ENCODE measurements at places on chromosomes 6 and 20.

GRCh38 chr20:8507231-8507630 is 375.2 kb downstream of the PLCB1 start:
- no peak for DNase-seq

- peak; percentile 51 for DNase-seq
These were observed 97.5 kb downstream of the CDH26 start for GRCh38 chr20:60055740-60056139.

DNA sequence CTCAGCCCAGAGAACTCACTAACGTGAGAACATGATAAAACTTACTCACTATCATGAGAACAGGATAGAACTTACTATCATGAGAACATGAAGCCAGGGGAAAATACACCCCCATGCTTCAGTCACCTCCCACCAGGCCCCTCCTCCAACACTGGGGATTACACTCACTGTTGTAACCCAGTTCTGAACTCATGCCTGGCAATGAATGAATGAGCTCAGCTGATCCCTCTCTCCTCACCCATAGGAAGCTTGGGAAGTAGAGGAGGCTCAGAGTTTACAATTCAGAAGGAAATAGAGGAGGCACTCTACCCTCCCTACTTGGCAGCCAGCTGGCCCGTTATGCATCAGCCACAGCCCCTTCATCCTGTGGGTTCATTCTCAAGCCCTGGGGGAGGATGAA is 102.5 kb downstream of the EYA2 start:
- DNase-seq = no peak

GRCh38 chr6:37173493-37174195 is 3.7 kb downstream of the PIM1 start:
- DNase-seq = peak; percentile 75

DNA sequence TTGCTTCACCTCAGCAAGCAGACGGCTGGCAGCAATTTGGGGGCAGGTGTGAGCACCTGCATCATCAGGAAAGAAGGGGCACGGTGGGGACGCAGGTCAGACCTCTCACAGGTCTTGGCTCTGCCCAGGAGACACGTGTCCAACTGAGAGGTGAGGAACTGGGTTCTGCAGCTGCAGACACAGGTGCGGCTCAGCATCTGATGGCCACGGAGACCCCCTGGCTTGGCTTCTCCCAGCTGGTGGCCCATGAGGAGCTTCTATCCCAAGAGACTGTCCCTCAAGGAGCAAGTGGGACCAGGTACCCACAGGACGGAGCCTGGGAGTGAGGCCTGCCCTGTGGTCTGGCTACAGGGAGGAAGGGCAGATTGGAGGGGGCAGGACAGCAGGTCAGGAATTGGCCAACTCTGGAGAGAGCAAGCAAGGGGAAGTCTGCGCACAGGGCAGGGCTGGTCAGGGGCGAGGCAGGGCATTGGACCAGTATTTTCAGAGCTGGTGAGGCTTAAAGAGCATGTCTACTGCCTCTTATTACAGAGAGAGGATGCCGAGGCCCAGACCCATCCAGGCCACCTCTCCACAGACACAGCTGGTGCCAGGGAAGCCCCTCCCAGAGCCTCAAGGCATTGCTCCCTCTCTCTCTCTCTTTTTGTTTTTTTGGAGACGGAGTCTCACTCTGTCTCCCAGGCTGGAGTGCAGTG is 4.2 kb downstream of the STMN3 start:
- DNase-seq = no peak

- no peak for DNase-seq
These were observed 61.8 kb downstream of the LMBRD1 start for GRCh38 chr6:69735027-69735426.

DNA sequence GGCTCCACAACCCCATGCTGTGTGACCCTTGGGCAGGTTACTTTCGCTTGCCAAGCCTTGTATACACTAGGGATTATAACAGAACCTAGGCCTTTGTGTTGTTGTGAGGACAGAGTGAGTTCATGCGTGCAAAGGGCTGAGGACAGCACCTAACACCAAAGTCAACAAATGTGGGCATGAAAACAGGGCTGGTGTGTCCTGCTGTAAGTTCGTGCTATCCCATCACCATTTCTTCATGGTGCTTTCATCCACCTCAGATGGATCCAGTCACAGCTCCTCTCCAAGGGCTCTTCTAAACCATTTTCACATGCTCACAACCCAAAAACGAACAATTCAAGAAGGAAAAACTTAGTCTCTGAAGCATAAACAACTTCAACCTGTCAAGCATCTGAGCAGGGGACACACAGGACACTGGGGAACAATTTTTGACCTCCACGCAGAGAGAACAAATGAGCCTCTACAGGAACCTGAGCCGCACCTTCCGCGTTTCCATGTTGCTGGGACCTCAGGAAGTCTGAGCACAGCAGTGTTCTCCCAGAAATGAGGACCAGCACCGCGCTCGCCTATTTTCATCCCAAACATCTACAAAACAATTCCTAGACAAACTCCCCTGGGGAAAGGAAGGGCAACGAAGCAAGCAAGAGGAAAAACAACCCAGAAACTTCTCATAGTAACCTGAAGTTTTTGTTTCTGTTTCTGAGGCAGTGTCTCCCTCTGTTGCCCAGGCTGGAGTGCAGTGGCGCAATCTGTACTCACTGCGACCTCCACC is 3.1 kb downstream of the LRP11 start:
- no peak for DNase-seq

DNA sequence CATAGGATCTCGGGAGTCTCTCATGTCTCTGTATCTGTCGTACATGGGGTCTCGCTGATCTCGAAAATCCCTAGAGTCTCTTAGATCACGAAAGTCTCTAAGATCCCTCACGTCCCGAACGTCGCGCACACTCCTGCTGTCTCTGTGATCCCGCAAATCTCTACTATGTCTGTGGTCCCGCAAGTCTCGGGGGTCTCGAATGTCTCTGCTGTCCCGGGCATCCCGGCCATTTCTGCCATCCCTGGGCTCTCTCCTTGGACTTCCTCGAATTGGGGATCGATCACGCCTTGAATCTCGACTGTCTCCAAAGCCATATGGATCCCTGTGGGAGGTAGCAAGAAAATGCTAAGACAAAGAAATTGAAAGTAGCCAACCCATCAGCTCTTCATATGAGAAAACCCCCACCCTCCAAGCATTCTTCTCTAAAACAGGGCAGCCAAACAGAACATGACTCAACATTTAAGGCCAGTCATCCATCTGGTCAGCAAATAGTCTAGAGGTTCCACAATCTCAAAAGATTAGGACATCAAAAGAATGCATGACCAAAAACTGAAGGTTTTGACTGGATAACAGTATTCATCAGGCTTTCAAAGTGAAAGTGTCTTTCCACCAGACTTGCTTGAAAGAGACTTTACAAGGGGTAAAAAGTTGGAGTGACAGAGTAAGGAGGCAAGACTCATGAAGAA is 19.4 kb downstream of the NCOA5 start:
- DNase-seq = no peak

DNA sequence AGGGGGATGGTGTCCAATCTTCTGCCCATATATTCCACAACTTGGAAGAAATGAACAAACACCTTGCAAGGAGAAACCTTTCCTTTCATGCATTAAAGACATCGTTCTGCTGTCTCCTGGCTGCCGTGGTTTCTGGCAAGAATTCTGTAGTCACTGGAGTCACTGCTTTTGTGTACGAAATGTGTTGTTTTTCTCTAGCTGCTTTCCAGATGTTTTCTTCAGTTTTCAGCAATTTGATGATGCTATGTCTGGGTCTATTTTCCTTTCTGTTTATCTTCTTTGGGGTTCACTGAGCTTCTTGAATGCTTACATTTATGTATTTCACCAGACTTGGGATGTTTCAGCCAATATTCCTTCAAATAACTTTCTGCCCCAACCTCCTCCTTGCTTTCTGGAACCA is 40.6 kb upstream of the SLCO4A1 start:
- no peak for DNase-seq

DNA sequence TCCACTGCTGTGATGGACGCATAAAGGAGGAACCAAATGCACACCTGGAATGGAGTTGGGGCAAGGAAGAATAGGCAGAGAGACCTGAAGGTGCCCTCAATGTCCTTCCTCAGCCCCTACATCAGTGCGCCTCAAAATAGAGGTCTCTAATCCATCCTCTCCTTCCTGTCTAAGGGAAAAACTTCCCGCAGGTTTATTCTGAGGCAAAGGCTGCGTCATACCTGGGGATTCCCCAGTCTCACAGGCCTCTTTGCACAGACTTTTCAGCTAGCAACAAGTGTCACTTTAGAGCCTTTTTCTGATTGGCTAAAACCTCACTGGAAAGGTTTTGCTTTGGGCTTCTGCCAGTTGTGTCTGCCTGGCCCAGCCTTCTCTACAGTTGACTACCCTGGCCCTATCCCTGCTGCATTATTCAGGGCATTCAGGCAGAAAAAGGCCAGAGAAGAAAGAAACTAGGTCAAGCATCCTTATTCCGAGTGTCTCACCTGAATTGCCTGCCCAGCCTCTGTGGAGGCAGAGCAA is 1.8 kb upstream of the HLA-DQB1 start:
- peak; percentile 61 for DNase-seq

- DNase-seq = no peak
These were observed 114.9 kb upstream of the PTPN1 start for GRCh38 chr20:50395251-50395729.

DNA sequence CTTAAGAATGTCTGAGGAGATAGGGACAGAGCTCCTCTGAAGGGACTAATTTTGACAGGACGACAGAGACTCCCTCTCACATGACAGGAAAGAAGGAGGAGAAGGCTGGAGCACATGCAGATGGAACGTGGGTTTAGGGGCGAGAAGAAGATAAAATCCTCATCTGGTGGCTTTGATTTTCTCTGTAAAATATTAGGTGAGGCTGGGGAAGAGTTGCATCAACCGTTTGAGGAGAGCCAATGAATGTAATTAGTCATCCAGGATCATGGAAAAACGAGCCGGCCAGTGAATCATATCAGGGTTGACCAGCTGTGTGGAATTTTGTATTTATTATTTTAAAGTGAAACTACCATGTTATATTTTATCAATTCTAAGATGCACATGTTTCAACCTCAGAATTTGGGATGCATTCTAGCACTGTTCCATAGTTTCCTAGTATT is 46.9 kb upstream of the ADGRF4 start:
- DNase-seq = no peak

DNA sequence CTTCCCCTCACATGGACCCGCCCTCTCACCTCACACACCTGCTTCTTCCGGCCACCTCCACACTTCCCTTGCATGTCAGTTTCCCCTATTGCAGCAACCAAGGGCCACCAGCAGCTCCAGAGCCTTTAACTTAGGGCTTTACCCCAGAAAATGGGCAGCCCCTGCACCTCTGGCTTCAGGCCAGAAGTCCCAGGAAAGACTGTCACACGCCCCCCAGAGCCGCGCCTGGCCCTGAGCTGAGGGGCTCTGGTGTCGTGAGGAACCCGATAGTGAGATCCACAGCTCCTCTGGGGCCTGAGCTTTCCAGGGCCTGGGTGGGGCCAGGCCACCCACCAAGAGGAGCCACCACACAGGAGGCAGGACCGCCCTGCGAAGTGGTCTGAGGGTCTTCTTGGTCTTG is 182.4 kb downstream of the DLL1 start:
- DNase-seq = peak; percentile 17

- DNase-seq = no peak
These were observed 718.9 kb downstream of the EPHA7 start for GRCh38 chr6:92700411-92700810.

- DNase-seq = no peak
These were observed 115.6 kb upstream of the HCRTR2 start for GRCh38 chr6:55058682-55059081.

GRCh38 chr6:4740032-4740431 is 36.2 kb upstream of the CDYL start:
- DNase-seq = no peak

DNA sequence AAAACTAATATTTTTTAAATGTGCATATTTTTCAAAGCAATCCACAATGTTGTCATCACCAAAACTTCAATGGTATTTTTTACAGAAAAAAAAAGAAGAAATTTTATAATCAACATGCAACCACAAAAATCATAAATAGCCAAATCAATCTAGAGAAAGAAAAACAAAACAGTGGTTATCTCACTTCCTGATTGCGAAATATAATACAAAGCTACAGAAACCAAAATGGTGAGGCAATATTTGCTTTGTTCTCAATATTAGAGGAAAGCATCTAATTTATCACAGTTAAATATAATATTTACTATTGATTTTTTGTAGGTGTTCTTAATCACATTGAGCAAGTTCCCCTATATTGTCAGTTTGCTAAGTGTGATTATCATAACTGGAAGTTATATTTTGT is 720.7 kb upstream of the ADGRB3 start:
- no peak for DNase-seq

- no peak for DNase-seq
These were observed 97.2 kb downstream of the HFE start for GRCh38 chr6:26184367-26184891.

GRCh38 chr6:148200781-148201180 is 141.9 kb upstream of the SASH1 start:
- no peak for DNase-seq

DNA sequence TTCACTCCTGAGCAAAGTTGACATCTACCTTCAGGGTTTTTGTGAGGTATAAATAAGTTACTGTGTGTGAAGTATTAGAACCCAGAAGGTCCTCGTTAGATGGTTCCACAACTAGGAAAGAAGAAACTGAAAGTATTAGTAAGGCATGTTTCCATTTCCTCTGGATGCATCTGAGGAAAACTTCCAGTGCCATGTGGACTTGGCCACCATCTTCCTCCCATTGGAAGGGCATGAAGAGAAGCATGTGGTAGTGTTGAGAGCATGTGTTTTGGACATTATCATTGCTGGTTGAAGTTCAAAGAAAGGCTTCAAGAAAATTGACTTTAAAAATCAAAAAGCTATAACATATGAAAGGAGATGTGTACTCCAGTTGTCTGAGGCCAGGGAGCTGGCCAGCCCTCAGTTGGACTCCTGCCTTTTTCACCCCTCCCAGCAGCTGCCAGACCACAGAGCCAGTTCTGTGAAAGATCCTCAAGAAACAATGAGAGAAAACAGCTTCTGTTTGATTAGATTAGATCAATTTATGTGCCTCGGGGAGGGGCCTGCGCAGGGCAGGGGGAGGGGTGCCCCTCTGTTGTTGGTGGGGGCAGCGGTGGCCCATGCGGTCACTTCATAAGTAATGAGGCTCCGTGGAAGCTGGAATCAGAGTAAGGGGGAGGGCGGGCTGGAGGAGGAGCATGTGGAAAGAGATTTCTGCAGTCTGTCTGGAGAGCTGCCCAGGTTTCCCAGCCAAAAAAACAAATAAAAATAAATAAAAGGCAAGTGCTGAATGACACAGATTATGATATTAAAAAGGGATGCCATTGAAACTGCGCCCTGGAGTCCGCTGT is 154.0 kb downstream of the JARID2 start:
- no peak for DNase-seq

DNA sequence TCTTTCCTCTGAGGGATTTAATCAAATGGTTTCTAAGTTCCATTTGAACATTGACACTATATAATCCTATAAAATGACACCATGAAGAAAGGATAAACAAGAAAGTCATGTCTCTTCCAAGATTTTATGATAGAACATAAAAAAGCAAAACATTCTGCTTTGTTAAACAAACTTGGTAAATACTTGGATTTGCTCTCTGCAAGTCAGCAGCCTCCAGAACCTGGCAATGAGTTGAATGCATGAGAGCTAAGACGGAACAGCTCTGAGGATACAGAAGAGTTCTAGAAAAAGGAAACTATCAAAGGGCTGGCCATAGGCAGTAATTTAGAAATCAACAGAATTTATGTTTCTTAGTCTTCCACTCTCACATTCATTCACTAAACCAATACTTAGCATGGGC is 656.0 kb upstream of the ID4 start:
- no peak for DNase-seq

- peak; percentile 87 for DNase-seq
These were observed at the start of gene MICB for GRCh38 chr6:31497531-31498476. TSS of gene MICB (plus strand) at chr6:31498145. CDS start at chr6:31498194, 49 bp downstream.

GRCh38 chr6:106473812-106474211 is 113.3 kb downstream of the CRYBG1 start:
- DNase-seq = no peak

- no peak for DNase-seq
These were observed 32.9 kb downstream of the FOXF2 start for GRCh38 chr6:1422290-1422689.

Measured in activated T-cell treated with anti-CD3 and anti-CD28 coated beads, Interleukin-2, amount 50 U/mL, for 24 hours (primary cell).